ENCODE measurements at places on chromosomes 1 and 21.

- DNase-seq: no peak
Measured at GRCh38 chr1:57353654-57354053, 70.2 kb downstream of the DAB1 start.

DNA sequence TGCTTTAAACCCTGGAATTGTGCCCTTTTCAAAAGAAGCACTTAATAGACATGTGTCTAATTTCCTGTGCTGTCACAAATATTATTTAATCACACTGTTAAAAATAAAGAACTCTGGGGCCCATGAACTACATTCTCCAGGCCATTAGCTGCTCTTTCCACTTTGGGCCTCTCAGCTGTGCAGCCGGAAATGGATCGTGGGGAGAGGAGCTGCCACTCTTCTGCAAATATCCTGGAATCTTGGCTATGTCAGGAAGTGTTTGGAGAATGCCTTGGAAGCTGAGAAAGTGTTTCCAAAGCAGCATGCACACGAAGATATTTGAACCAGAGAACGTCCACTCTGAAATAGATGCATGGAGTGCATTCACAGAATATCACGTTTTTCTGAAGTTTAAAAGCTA lies 27.5 kb upstream of the VPS26C start:
- DNase-seq: no peak

DNA sequence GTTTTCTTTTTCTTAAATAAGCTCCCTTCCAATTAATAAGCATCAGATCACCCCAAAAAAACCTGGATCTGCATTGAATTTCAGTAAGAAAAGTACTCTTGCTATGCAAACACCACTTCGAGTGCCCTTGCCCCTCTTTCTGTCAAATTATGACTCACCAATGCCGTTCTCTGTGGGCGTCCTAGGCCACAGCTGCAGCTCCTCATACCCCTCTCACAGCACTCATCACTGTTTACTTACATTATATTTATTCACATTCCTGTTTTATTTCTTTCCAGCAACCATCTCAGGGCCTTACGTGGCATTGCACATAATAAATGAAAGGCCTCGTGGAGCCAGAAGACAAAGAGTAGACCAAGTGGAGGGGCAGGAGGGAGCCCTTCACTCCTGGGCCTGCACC lies 99.1 kb upstream of the CTTNBP2NL start:
- no peak for DNase-seq

DNA sequence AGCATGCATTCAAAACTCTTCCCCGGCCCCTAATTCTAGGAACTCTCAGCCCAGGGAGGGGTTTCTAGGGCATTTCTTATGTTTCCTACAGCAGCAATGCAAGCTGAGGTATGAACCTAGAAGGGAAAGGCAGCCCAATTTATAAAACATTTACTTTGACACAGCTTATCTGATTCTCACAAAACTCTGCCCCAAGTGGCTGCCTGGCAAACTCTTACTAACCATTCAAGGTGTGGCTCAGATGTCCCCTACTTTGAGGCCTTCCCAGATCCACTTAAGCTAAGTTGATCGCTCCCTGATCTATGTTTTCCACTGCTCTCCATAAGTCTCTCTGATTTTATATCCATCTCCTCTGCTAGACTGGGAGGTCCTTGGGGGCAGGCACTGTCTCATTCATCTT lies 35.4 kb downstream of the AK2 start:
- no peak for DNase-seq

GRCh38 chr1:154802336-154802969 lies 67.6 kb downstream of the KCNN3 start:
- DNase-seq: no peak

GRCh38 chr1:170694172-170694926 lies 30.4 kb downstream of the PRRX1 start:
- DNase-seq: no peak

DNA sequence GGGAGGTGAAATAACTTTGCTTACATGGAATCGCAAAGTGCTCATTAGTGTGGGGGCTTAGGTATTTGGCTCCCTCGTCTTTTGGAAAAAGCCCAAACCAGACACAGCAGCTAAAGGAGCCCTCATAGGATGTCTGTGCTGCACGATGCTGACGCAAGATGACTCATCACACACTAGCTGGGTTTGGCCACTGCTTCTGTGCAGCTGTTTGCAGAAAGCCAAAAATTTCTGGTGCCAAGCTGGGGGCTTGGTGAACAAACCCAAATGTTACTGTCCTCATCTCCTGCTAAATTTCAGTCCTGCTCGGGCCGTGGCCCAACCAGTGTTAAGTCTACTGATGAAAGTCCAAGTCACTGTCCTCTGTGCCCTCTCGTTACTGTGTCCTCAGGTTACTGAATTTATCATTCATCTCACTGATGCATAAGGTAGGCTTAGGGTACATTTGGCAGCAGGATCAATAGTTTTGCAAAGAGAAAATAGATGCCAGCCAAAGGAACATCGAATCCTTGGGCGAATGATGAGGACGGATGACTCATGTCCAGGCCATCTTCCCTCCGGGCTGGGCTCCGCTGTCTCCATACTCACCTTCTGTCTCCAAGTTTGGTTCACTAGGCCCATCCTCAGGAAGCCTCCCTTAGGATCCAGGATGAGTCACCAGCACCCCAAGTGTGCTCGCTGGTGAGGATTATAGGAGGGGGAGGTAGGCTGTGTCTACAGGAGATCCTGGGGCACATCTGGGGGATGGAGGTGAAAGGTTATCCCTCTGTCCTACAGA lies 177.7 kb downstream of the ADSS2 start:
- DNase-seq: peak; percentile 51

GRCh38 chr1:57229076-57229475 lies 194.8 kb downstream of the DAB1 start:
- no peak for DNase-seq

DNA sequence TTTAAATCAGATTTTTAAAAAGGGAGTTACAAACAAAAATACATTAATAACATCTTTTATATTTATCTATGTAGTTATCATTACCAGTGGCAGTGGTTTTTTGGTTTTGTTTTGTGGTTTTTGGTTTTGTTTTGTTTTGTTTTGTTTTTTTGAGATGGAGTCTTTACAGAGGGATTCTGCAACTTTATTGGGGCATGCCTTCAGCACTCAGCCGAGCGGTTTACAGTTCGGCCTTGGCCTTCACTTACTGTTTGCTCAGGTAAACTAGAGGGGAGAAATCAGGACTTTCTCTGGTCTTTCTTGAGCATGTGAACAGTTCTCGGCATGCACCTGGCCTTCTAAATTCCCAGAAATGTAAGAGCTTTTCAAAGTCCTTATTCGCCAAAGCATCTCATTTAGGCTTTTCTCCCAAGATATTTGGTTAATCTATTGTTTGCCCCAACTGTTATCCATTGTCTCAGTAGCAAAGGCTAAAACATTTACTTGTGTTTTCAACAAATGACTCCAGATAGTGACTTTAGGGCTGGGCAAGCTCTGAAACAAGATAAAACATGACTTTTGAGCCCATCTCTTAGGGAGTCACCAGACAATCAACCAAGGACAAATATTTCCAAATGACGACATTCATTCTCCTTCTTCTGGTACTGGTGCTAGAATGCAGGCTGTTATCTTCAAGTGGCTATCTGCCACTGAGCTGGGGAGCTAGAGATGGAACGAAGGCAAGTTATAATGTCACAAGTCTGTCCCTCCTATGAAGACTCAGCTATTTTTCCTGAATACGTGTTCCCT lies 48.4 kb upstream of the ADORA3 start:
- no peak for DNase-seq

- DNase-seq: no peak
Measured at GRCh38 chr1:102977292-102977691, 131.0 kb downstream of the COL11A1 start.

DNA sequence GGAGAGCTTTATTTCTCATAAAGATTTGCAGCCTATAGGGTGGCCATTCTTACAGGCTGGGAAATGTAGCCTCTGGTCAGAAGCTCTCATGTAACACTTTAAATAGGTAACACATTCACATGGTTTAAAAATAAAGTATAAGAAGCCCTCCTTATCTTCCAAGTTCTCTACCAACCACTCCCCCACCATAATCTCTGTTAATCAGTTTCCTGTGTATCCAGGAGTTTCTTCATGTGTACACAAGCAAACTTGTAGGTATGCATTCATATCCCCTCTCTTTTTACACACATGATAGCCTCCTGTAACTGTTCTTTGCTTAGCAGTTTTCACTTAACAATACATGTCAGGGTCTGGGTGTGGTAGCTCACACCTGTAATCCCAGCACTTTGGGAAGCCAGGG lies 4.9 kb upstream of the STMN1 start:
- no peak for DNase-seq

DNA sequence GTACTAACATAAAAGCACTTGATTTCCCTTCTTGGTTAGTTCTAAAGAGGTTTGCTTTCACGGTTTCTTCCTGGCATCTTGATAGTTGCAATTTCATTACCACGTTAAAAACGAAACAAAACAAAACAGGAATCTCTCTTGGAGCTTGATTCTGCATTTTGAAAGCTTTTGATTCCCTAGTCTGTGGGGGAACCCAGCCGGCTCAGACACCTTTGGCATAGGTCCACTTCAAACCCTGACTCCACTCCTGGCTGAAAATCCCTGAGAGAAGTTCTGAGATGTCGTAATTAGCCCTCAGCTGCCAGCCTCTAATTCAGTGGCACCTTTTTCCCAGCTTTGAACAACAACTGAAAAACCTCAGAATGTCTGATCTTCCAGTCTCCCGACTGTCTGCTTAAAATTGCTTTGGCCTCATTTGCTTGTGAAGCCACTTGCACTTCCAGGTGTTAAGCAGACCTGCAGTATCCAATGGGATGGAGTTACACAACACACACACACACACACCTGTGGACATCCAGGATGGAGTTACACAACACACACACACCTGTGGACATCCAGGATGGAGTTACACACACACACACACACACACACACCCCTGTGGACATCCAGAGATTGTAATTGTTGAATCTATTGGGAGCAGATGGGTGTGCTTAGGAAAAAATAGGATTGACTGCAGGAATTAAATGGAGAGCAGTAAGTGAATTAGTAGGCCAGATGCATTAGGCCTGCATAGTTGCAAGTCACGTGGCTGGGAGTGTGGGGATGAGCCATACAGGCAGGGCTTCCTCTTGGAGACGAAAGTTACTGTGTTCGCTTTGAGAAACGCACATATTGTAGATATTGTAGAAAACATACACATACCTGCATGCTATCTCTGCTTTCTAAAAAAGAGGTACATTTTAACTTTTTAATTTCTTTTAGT lies 285.6 kb upstream of the FMN2 start:
- no peak for DNase-seq

GRCh38 chr1:45545553-45546310 lies 4.9 kb upstream of the AKR1A1 start:
- no peak for DNase-seq

DNA sequence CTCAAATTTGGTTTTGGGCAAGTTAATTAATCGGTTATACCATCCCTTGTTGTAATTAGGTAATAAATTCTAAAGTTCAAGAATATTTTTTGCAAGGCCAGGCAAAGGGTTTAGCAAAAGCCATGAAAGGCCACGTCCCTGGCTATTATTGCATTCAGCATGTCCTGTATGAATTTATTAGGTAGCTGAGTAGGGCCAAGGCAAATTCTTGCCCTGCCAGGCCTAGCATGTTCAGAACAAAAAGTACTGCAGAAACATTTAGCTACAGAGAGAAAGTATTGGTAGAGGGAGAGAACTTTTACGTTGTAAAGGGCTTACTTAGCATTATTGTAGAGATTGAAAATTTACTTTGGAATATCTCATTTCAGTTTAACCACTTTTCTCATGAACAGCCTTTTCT lies 94.4 kb downstream of the PATJ start:
- DNase-seq: no peak

DNA sequence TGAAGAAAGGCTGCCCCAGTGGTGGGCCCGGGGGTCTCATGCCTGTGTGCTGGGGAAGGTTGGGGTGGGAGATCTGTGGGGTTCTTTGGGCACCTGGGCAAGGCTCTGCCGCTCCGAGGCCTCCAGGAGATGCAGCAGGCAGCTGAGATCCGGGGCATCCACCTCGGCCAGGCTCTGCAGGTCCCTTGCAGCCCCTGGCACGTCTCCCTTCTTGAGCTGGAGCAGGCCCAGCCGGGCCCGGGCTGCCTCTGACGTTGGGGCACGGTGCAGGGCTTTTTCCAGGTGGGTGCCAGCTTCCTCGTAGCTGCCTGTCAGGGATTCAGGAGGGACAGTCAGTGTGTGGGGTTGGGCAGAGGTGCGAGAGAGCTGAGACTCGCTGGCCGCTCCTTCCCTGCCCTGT lies 11.4 kb upstream of the MMEL1 start:
- DNase-seq: peak; percentile 51

- no peak for DNase-seq
Measured at GRCh38 chr21:39562791-39563770, 49.7 kb upstream of the B3GALT5 start.

- DNase-seq: no peak
Measured at GRCh38 chr1:245411245-245412036, 256.7 kb downstream of the KIF26B start.

- DNase-seq: no peak
Measured at GRCh38 chr1:202516434-202516877, 168.0 kb downstream of the PPP1R12B start.

DNA sequence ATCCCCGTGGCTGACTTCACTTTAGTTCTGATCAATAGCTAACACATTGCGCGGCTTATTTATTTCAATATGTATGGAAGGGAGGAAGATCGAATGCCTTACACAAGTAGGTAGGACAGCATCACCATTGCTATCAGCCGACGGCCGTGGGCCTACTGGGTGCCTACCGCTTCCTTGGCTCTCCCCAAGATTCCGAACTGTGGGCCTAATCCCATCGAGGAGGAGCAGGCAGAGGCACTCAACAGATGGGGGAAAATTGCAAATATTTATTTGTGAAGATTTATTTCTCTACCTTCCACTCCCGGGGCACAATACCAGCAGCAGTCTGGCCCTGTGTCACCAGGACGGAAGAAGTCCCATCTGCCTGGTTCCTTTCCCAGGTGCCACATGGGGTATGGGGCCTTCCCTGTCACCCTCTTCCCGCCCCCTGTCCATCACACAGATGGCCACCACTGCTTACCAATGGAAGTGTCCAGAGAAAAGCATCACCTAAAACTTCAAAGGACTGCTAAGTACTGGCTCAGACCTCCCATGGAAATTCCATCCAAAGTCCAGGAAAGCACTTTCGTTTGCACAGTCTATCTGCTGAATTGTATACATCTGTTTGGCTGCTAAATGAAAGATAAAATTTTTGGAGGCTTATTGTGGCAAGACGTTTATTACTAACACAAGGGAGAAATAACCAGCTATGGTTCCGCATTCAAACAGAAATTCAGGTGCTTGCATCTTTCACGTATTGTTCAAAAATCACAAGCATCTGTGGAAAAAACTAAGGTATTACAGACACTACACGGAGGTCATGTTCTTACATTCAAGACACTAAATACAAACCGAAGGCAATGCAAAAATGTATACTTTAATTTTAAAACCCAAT lies 11.8 kb downstream of the AGT start:
- DNase-seq: no peak

- no peak for DNase-seq
Measured at GRCh38 chr1:24047110-24047477, 64.8 kb downstream of the MYOM3 start.

DNA sequence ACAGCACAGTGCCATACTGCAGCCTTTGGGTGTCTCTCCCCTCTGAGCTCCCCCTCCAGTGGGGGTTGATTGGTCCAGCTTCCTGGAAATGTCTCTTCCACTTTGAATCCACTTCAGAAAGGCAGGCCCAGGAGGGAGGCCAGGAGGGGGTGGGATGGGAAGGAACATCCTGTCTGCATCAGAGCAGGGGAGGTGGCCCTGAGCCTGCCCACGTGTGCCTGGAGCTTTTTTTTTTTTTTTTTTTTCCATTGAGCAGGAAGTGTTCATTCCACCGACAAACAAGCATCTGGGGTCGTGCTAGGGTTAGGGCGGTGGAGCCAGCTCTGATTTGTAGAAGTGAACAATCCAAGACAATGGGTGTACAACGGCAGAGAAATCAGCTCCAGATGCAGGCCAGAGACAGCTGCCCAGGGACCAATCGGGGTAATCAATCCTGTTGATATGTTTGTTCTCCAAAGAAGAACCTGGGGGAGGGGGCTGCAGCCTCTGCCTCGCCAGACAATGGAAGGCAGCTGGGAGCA lies 93.3 kb downstream of the SSBP3 start:
- no peak for DNase-seq
